Progenitor cell of endocrine pancreas (in vitro differentiated cells): ENCODE measurements at places on chromosomes 16 and 17. TPM values are rescaled to one million over a fixed set of nuclear protein-coding genes. Genes with fewer than 3 reads are reported as not detected.

DNA sequence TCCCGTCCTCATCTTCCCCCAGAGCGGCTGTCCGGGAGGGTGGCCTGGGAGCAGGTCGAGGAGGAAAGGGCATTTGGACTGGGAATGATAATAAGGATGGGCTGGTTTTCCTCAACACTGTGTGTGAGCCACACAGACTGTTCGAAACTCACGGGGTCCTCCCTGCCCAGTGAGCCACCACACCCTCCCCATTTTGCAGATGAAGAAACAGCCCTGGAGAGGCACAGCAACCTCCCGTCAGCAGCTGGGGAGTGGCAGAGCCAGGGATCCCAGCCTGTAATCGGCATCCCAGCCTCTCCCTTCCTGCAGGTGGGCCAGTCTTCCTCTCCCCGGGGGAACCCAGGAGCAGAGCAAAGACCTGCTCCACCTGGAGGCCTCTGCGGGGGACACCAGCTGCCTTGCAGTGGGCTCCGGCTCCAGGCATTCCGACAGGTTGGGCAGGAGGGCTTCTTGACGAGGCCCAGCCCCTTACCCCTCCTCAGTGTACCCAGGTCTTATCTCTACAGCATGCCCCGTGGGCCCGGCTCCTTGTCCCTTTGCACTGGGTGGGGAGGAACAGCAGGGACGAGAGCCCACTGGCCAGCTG lies 23.8 kb downstream of the ENGASE start:
- DNase-seq: no peak

GRCh38 chr16:52709306-52709705 lies 162.4 kb upstream of the TOX3 start:
- no peak for DNase-seq

GRCh38 chr16:78155791-78156345 lies 56.4 kb downstream of the WWOX start:
- DNase-seq: no peak

DNA sequence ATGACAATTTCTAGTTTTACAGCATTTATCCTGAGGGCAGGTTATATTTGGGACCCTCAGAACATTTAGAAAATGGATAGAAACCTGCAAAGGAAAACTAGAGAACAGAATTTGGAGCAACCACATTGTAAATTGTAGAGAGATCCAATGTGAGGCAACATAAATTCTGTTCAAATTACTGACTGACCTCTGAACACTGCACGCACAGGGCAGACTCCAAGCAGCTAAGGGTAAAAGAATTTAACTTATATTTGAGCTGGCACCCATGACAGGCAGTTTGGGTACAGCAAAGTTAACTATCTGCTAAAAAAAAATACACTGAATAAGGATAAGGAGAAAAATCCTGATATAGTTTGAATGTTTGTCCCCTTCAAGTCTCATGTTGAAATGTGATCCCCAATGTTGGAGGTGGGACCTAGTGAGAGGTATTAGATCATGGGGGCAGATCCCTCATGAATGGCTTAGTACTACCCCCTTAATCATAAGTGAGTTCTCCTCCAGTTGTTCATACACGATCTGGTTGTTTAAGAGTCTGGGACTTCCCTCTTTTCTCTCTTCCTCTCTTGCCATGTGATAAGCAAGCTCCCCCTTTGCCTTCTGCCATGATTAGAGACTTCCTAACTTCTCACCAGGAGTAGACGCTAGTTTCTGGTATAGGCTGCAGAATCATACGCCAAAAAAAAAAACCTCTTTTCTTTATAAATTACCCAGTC lies 75.7 kb downstream of the FBXL20 start:
- no peak for DNase-seq

- DNase-seq: no peak
Measured at GRCh38 chr16:54359081-54359480, 72.5 kb upstream of the IRX3 start.

DNA sequence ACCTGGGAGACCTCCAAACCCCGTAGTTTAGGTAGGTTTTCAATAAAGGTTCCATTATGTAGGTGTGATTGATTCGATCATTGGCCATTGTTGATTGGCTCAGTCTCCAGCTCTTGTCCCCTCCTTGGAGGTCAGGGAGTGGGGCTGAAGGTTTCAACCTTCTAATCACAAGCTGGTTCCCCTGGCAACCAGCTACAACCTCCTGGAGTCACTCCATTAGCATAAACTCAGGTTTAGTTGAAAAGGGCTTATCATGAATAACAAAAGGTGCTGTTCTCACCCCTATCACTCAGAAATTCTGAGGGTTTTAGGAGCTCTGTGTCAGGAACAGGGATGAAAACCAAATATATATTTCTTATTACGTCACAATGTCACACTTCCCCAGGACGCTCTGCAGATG lies 28.5 kb downstream of the TMEM132E start:
- DNase-seq: no peak

Gene GP2
- total RNA-seq: 13.4 and 17.8 TPM in 2 replicates

Gene ATP2A3
- total RNA-seq: 54.0 and 59.2 TPM in 2 replicates
